Mesothelial cell of epicardium (in vitro differentiated cells): ENCODE measurements at places on chromosomes 5 and 9. TPM values are rescaled to one million over a fixed set of nuclear protein-coding genes. Genes with fewer than 3 reads are reported as not detected.

OCLN gene
- 36.1 to 37.8 TPM (median 37.0 TPM) in 3 replicates for total RNA-seq

DNA sequence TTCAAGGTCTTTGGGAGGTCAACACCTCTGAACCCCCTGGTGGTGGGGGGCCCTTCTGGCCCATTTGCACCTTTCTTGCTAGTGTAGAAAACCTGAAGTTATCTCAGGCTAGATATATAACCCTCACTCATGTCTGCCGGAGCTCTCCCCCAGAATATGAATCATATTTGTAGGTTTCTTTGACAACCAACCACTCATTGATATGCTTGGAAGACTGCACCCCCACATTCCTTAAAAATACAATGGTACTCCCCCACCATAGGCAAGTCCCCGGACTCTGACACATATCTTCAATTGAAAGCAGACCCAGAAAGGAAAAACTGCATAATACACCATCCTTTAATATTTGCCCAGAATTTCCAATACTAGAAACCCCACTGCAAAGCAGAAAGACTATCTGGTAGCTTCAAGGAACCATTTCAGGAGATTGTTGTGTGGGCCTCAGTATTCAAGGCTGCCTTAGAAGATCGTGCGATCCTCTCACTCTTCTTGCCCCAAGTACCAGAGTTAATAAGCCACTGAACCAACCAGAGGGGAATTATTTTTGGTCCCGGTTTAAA lies 978 bp upstream of the UBE2B start:
- peaks cover 36% of the 10 kb centered on the region for H3K4me1 ChIP-seq
- H3K27me3 ChIP-seq = no peaks in the 10 kb centered on the region
- no peak for DNase-seq
- peak overlapping the region; percentile 97 for H3K4me3 ChIP-seq
- peak overlapping the region; percentile 100 for H3K27ac ChIP-seq

DNA sequence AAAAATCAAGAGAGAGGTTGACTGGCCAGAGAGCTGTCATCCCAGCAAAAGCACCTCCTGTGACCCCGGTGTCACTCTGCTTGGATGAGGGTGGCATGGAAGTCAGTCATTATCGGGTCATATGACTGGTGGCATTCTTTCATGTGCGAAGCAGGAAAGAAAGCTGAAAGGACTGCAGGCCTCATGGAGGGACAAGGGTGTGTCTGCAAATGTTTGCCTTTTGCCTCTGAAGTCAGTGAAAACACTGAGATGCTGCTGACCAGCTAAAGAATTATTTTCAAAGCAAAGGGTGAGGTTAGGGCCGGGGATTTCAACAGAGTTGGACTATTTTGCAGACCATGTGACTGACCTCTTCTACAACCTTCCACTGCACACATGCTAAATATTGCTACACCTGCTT lies 298.3 kb downstream of the CSNK1G3 start:
- peaks cover 72% of the 10 kb centered on the region for H3K4me1 ChIP-seq
- H3K27ac ChIP-seq = peak overlapping the region; percentile 11

- H3K36me3 ChIP-seq = peaks cover 38% of the 10 kb centered on the region
- DNase-seq = no peak
- peaks cover 94% of the 10 kb centered on the region for H3K4me1 ChIP-seq
- H3K27ac ChIP-seq = peak overlapping the region; percentile 92
- H3K27me3 ChIP-seq = no peaks in the 10 kb centered on the region
Observed at GRCh38 chr9:87642330-87643106, 83.4 kb upstream of the CTSL start.

- peak overlapping the region; percentile 97 for H3K27ac ChIP-seq
- H3K36me3 ChIP-seq = peaks cover 3% of the 10 kb centered on the region
- H3K27me3 ChIP-seq = no peaks in the 10 kb centered on the region
- peak overlapping the region; percentile 95 for H3K4me3 ChIP-seq
- DNase-seq = peak; percentile 42
Observed at GRCh38 chr9:110255463-110256379, 586 bp downstream of the TXN start.

DNA sequence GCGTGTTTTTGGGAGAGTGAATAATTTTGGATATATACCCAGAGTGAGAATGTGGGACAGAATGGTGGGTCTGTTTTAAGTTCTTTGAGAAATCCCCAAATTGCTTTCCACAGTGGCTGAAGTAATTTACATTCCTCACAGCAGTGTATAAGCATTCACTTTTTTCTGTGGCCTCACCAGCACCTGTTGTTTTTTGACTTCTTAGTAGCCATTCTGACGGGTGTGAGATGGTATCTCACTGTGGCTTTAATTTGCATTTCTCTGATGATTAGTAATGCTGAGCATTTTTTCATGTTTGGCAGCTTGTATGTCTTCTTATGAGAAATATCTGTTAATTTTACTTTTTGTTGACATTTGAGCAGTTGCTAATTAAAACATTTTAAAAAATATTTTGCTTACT lies 9.4 kb upstream of the SPATA31D1 start:
- no peak overlapping the region for H3K27ac ChIP-seq
- H3K4me1 ChIP-seq = no peaks in the 10 kb centered on the region
- H3K4me3 ChIP-seq = no peak overlapping the region
- DNase-seq = no peak
- no peaks in the 10 kb centered on the region for H3K27me3 ChIP-seq
- H3K36me3 ChIP-seq = peaks cover 3% of the 10 kb centered on the region

DNA sequence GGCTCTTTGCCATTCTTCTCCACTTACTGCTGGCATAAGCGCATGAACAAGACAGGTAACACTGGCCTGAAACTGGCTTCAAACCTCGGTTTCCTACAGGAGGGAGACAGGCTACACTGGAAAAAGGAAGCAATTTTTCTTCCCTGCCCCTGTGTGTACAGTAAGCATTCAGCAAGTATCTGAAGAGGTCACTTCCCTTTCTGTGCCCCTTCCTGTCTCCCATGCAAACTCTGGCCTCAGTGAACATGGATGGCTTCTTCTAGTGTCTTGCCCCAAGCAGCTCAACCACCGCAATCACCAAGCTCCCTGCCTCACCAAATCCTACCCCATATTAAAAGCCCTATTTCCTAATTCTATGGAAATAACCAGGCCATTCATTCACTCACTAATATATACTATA lies 42.4 kb downstream of the SERINC5 start:
- peak overlapping the region; percentile 40 for H3K27ac ChIP-seq
- H3K4me3 ChIP-seq = no peak overlapping the region
- peaks cover 24% of the 10 kb centered on the region for H3K4me1 ChIP-seq
- H3K27me3 ChIP-seq = no peaks in the 10 kb centered on the region
- peaks cover 5% of the 10 kb centered on the region for H3K36me3 ChIP-seq

DNA sequence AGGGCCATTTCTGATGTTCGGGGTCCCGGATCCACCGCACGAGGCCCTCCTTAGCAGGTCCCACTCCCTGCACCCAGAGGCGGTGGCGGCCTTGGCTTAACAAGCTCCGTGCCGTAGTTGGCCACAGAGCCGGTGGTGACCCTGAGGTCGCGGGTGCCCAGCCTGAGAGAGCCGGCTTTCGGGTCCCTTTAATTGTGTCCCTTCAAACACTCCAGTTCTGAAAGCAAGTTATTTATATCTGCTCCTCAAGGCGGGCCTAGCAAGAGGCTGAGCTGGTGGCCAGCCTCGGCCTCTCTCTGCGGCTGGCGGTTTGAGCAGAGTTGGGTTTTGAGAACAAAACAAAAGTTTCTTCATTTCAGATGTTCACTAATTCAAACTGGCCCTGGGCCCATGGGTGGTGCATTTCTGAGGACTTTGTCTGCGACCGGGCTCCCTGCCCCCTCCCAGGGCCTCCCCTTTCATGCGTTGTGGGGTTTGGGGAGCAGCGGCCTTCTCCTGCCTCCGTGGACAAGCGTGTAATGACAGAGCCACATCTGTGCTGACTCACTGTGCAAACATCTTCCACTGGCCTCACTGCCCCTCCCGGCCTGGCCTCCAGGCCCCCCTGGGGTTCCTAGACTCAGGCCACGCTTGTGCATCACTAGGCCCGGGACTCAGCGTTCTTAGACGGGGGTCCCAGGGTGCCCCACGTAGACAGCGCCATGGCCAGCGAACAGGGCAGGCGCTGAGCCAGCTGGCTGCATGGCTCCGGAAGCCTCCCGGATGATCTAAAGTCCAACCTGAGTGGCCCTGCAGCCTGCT lies 49.4 kb upstream of the COL5A1 start:
- DNase-seq = no peak
- peaks cover 41% of the 10 kb centered on the region for H3K4me1 ChIP-seq
- no peaks in the 10 kb centered on the region for H3K27me3 ChIP-seq
- H3K27ac ChIP-seq = peak overlapping the region; percentile 86

GRCh38 chr9:87451149-87451548 lies 46.5 kb upstream of the DAPK1 start:
- H3K27ac ChIP-seq = no peak overlapping the region
- H3K4me1 ChIP-seq = peaks cover 4% of the 10 kb centered on the region
- no peak for DNase-seq
- no peaks in the 10 kb centered on the region for H3K27me3 ChIP-seq
- H3K36me3 ChIP-seq = peaks cover 6% of the 10 kb centered on the region

GRCh38 chr5:90917928-90918668 lies 359.5 kb downstream of the ADGRV1 start:
- no peak overlapping the region for H3K4me3 ChIP-seq
- H3K36me3 ChIP-seq = peaks cover 11% of the 10 kb centered on the region
- H3K4me1 ChIP-seq = peaks cover 6% of the 10 kb centered on the region
- no peak overlapping the region for H3K27ac ChIP-seq
- no peaks in the 10 kb centered on the region for H3K27me3 ChIP-seq
